ENCODE measurements at places on chromosomes 7 and 10. TPM values are rescaled to one million over a fixed set of nuclear protein-coding genes. Genes with fewer than 3 reads are reported as not detected.

The HOXA9 gene
- total RNA-seq: 0.44 TPM

The TBC1D12 gene
- 4.6 TPM for total RNA-seq

The ADAM22 gene
- 0.34 TPM for total RNA-seq

The PTPRN2 gene
- total RNA-seq: 0.91 TPM

The ZNF518A gene
- total RNA-seq: 9.6 TPM

The MINDY3 gene
- total RNA-seq: 12.2 TPM

The MKX gene
- total RNA-seq: not detected

The CYP26C1 gene
- not detected for total RNA-seq

The SNCG gene
- total RNA-seq: 6.6 TPM

The NUTM2E gene
- 0.39 TPM for total RNA-seq

The LOXL4 gene
- 1.3 TPM for total RNA-seq

The OGA gene
- 66.6 TPM for total RNA-seq

The ADD3 gene
- total RNA-seq: 4.9 TPM

The MYO1G gene
- total RNA-seq: 0.09 TPM

The NFKB2 gene
- total RNA-seq: 95.5 TPM

The CCL24 gene
- not detected for total RNA-seq

The GDF10 gene
- total RNA-seq: 0.11 TPM

The PNLIPRP3 gene
- not detected for total RNA-seq

The HYAL4 gene
- not detected for total RNA-seq

The CLDN4 gene
- total RNA-seq: 4.9 TPM

The CYP2W1 gene
- 0.03 TPM for total RNA-seq

The ARL4A gene
- 44.9 TPM for total RNA-seq

The TRIM50 gene
- not detected for total RNA-seq

The NANOS1 gene
- 2.8 TPM for total RNA-seq

The BTAF1 gene
- total RNA-seq: 16.4 TPM

The TMEM120A gene
- 42.6 TPM for total RNA-seq

The COL28A1 gene
- total RNA-seq: 0.91 TPM

The FKBP9 gene
- total RNA-seq: 76.3 TPM

The GRB10 gene
- total RNA-seq: 95.1 TPM

The TEX36 gene
- not detected for total RNA-seq

The RARRES2 gene
- not detected for total RNA-seq

The ADIRF gene
- not detected for total RNA-seq

The SLC16A12 gene
- not detected for total RNA-seq

The CASP2 gene
- total RNA-seq: 30.8 TPM

The AZGP1 gene
- not detected for total RNA-seq

The AKR1C2 gene
- 3,442 TPM for total RNA-seq

The VAX1 gene
- total RNA-seq: 1.3 TPM

The TDRD1 gene
- total RNA-seq: not detected

The LRGUK gene
- total RNA-seq: 0.44 TPM

The WDR86 gene
- 0.20 TPM for total RNA-seq

The FIS1 gene
- 139 TPM for total RNA-seq

The CHN2 gene
- not detected for total RNA-seq

The MKI67 gene
- total RNA-seq: 80.7 TPM

Data from A549 treated with DMSO at 1 μM for 4 hours (cell line).